ENCODE measurements at places on chromosomes 5 and 9.

DNA sequence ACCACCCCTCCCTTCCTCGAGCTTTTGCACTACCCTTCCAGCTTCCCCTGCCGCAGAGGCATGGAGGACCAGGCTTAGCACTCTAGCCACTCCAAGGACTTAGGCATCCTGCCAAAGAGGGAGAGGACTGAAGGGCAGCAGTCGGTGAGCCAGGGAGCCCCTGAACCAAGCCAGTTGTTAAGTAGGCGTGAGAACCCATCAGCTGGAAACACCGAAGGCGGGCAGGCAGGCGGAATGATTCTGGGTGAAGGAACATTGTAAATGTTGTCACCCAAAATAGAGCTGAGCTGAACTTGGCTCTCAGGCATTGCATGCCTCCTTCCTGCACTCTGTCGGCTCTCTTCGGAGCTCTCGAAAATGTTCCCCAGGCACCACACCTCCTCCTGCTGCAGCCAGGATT, 42.8 kb downstream of the NRG2 start:
- no peak for DNase-seq

DNA sequence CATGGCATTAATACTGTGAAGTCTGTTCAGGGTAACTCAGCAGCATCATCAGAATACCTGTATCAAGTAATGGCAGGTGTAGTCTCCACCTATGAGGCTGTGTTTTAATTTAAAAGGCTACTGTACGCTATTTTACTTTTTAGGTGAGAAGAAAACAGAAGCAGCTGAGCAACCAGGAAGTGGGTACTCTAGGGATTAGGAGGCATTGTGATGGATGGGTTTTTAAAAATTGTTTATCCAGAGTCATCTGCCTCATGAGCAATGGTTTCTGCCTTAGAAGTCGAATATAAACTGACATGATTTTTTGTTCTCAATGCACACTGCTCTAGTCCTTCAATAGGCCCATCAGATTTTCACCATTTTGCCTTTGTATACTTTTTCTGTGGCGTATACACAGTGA, 42.6 kb downstream of the PSIP1 start:
- DNase-seq, result no peak

- no peak for DNase-seq
Measured at GRCh38 chr5:43514471-43514815, 505 bp downstream of the C5orf34 start.

- DNase-seq, result no peak
Measured at GRCh38 chr5:131773805-131774204, 23.0 kb downstream of the FNIP1 start.

DNA sequence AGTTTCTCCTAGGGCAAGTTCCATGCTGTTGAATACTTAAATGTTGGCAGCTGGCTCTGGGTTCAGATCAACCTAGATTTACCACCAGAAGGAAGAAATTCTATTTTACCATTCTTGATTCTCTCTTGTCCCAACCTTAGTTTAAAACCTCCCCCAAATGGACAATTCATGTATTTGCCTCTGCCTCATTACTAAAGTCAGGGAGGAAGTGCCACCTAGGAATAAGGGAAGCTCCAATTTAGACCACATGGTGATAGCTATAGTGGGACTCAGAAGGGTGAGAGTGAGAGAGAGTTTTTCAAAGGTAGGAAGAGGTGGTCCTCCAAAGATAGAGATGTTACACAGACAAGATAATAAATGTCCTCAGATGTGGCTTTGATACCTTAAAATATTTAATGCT, 53.4 kb upstream of the PAM start:
- no peak for DNase-seq

DNA sequence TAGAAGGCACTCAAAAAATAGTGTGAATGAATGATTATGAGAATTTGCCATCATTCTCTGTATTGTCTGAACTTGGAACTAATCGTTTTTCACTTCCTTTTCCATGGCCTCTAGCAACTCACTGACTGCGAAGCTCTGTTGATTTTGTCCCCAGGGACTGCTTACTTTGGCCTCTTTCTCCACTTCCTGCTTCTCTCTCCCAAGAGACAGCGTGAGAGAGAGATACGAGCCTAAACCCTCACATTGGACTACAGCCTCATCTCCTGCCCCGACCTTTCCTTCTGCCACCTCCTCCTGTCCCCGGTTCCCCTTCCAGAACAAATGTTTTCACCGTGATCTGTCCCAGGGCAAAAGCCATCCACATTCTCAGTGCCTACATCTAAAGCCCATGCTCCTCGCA, 300.8 kb upstream of the PANK3 start:
- DNase-seq, result no peak

DNA sequence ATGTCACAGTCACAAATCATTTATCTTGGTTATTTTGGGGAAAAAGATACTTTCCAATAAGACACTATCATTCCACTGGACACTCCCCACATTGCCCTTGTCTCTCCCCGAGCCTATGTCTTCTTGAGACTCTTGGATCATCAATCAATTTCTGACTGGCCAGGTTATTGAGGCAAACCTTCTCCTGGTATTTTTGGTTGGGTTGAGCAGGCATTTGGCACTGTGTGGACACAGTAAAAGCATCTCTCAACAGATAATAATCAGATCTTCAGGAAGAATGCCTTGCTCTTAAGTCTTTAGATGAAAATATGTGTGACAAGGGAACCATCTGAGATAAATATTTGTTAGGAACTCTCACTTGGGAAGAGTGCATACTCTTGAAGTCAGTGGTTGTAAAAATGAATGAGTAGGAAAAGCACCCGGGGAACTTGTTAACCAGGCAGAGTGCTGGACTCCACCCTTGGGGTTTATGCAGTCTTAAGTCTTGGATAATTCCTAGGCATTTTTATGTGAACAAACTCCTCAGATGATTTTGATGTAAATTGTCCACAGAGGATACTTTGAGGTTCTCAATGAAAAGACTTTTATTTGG, 223.8 kb upstream of the CLINT1 start:
- no peak for DNase-seq

DNA sequence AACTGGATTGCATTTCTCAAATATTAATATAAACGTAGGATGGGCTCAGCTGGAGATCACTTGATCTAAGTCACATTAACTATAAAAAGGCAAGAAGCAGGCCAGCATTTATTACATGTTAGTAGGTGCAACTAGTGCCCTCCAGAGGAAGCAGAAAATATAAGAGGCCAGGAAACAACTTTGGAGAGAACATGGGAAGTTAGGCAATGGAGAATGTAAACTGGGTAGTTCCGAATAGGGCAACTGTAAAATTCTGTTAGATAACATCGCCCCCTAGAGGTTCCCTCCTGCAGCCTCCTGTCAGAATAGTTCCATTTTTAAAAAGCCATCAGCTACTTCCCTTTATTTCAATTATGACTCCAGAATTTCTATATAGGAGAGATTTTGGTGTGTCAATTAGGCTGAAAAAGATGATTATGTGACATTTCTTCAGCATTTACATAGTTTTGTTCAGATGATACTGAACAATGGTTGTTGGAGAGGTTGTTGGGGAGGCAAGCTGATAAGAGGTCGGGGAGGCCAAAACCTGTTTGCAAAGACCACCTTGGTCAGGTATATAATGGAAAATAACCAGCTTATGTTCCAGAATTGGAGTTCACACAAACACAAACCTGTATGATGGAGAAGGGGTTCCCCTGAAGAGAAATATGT, 22.4 kb downstream of the CCL28 start:
- DNase-seq, result no peak

DNA sequence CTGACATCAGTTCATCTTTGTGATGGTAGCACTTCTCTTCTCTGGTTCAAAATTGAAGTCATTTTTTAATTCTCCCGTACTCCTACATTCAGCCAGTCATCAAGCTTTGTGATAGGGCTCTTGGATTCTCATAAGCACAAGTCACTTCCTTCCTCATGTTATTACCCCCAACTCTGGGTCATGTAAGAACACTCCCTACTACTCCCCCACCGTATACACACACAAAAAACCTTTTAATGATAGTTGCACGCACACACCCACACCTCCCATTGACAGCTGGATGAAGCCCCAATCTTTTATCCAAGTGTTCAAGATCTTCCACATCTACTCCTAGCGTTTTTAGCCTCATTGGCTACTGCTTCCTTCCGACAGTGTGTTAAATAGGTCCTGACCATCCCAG, 16.8 kb downstream of the KDM3B start:
- no peak for DNase-seq

DNA sequence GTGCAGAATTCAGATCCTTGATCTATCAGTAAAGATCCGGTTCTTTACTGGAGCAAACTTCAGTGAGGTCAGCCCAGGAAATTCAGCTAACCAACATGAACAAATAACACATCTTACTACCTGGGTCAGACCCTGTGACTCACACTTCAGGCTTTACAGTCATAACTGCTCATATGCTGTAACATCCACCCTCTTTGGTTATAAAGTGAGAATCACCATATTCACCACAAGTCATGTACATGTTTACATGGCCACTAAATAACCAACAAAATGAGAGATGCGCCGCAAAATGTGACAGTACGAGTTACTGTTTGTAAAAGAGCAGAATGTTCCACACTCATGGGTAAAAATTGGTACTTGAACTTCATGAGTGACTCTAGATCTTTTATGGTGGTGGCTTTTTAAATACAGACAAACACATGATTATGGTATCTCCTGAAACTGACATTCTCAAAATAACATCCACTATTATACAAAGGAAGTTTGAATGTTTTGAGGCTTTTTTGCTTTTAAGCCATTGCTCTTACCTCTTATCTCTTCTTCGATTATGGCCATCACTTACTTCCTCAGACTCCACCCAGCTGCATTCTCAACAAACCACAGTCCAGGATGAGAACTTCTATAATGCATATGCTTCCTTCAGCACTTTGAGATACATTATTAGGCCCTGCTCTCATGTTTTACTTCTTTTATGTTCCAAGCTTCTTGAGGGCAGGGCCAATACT, 516.6 kb downstream of the RAB3C start:
- peak; percentile 4 for DNase-seq

GRCh38 chr9:97440160-97440559, 28.3 kb downstream of the TDRD7 start:
- DNase-seq, result no peak

DNA sequence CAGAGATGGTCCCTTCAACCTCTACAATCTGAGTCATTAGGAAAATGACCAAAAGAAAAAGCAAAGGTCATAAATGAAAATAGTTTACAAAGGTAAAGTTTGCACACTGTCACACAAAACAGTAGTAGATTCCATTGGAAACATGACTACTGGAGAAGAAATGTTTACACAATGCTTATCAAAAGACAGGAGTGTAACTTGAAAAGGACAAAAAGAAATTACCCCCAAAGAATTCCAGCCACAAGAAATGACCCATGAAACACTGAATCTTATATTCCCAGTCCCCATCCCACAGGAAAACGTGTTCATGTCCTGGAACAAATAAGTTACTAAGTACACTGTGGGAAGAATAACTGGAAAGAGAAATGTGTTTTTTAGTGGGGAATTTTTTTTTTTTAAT, 385.1 kb downstream of the SEMA5A start:
- DNase-seq, result no peak

- no peak for DNase-seq
Measured at GRCh38 chr5:143210576-143210975, 192.9 kb downstream of the NR3C1 start.

DNA sequence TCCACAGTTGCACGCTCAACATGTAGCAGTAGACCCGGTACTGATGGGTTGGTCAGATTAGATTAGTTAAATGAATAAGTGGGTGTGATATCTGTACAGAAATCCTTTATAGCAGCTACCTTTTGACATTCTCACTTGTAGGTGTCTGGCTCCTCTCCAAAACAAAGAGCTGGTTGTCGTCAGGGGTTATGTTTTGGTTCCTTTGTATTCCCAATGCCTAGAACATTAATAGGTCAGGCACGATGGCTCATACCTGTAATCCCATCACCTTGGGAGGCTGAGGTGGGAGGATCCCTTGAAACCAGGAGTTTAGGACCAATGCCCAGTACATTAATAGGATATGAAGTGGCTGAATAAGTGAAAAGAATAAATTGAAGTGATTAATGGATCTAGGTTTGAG, 182.1 kb downstream of the SNCAIP start:
- DNase-seq, result no peak

DNA sequence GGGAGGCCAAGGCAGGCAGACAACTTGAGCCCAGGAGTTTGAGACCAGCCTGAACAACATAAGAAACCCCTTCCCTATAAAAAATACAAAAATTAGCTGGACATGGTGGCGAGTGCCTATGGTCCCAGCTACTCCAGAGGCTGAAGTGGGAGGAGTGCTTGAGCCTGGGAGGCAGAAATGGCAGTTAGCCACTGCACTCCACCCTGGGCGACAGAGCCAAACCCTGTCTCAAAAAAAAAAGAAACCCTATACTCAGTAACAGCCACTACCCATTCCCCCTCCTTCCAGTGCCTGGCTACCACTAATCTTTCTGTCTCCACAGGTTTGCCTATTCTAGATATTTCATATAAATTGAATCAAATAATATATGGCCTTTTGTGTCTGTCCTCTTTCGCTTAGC, 14.3 kb upstream of the SIL1 start:
- no peak for DNase-seq

- no peak for DNase-seq
Measured at GRCh38 chr5:150235500-150235854, 45.6 kb downstream of the SLC6A7 start.

DNA sequence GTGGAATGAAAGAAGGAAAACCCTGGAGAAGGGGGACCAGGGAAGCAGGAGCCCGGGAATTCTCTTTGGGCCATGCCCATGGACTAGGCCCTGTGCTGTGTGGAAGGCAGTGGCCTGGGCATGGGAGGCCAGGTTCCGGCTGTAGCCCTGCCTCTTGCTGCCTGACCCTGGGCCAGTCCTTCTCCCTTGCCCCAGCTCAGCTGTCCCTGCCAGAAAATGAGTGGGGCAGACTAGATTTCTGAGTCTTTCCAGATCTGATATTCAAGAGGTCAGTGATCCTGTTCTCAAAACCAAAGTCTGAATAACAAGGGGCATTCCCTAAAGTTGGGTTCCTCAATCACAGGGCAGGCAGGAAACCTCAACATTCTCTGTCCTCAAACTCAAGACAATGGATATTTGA, 24.8 kb upstream of the CORO2A start:
- DNase-seq, result no peak

DNA sequence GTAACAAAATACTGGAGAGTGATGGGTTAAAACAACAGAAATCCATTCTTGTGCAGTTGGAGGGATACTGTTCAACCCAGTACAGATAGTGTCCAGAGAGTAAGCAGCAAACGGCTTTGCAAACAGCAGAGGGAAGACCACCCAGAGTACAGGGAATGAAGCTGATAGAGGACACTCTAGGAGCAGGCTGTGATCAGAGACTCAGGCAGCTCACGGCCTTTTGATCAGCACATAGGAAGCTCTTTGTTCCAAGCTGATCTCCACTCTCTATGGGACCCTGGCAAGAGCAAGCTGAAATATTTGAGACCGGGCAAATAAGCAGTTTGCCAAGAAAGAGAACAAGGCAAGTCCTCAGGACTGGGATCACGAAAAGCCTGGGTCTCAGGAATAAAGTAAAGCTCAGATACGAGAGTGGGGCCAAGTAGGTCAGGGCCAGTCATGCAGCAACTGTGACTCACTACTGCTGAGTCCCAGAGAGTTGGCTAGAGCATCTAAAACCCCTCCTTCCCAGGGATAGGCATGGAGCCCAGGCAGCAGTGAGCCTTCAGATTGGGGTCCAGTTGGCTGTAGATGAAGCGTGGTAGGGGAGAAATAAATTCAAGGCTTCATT, 52.4 kb downstream of the MELK start:
- DNase-seq, result no peak
